ENCODE measurements at places on chromosomes 16 and 17.

DNA sequence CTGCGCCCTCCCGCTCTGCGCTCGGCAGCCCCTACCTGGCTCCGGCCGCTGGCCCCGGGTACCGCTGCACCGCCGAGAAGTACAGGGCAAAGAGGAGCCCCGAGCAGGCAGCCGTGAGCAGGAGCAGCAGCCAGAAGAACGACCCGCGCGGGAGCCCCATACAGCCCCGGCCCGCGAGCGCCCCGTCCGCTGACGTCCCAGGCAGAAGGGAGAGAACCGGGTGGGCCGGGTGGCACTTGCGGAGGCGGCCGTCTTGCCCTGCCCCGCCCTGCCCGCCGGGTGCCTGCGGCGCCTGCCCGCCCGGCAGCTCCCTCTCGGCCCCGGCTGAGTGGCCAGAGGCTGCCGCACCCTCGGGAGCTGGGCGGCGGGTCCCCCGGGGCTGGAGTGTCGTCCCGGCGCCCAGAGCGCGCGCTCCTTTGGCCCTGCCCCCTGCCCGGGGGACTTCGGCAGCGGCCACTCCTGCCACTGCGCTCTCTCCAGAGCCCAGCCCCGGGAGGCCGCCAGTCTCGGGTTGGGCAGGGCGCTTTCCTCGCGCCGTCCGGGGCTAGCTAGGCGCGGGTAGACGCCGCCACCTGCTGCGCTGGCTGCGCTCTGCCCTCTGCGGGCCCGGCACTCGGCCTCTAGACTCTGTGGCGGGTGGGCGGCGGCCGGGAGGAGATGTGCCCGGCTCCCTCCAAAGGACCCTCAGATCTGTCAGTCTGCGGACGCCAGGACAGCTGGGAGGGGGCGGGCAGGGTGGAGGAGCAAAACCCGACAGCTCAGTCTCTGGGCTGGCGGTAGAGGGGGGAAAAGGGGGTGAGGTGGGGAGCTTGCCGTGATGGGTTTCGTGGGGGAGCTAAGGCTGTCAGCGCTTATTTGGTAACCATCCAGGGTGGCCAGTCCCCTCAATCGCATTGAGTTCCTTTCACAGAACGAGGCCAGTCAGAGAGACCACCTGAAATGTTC, at the start of gene ST6GALNAC2:
Gene ST6GALNAC2 (minus strand): TSS at position 212 of the 945 bp plus-strand sequence. CDS start 52 bp downstream, at position 160.
- peak; percentile 56 for DNase-seq

- no peak for DNase-seq
Observed at GRCh38 chr17:82239401-82239925, 10.6 kb downstream of the SLC16A3 start.

GRCh38 chr17:14112407-14112806, 43.1 kb downstream of the COX10 start:
- DNase-seq, result no peak

DNA sequence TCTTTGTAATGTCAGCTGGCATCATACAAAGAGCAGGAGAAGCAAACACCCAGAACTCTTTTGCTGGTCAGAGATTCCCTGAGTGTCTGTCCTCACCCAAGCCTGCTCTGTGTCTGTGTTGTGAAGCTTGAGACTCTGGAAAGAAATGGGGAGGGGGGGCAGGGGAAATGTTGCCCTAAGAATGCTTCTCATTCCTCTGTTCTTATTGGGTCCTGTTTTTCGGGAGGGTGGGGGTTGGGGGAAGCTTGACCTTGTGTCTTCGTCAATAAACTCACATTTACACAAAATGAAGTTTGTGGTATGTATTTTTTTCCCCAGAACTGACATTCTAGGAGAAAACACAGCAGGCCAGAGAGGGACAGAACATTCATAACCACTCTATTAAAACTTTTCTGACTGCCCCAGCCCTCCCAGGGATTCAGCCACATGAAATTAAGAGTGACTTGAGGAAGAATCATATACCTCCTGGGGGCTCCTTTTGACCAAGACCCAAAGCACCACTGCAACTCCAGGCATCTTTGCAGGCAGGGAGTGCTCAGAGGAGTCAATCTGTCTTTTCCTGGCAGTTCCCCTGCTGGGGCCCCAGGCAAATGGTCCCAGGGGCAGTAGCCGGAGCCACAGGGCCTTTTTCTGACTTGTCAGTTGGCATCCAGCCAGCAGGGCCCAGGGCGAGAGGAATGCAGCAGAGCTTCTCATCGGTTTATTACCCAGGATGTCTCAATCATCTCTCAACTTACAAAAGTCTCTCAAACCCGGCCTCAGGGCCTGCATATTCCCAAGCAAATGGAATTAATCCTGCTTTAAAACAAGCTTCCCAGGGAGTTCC, 5.1 kb upstream of the RASL10B start:
- peak; percentile 91 for DNase-seq

DNA sequence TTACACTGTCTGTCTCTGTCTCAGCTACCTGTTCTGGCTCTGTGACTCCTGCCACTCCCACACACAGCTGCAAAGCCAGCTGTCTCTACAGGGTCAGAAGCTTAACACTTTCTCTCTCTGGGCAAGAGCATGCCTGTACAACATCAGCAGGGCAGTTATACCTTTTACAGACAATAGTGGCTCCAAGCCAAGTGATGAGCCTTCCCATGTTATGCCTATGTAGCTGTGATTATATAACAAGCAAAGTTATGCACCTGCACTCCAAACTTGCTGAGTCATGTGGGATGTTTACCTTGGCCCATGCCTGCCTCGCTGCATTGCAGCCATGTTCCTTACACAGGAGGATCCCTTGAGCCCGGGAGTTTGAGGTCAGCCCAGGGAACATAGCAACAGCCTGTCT, 31.8 kb upstream of the APPBP2 start:
- peak; percentile 15 for DNase-seq

DNA sequence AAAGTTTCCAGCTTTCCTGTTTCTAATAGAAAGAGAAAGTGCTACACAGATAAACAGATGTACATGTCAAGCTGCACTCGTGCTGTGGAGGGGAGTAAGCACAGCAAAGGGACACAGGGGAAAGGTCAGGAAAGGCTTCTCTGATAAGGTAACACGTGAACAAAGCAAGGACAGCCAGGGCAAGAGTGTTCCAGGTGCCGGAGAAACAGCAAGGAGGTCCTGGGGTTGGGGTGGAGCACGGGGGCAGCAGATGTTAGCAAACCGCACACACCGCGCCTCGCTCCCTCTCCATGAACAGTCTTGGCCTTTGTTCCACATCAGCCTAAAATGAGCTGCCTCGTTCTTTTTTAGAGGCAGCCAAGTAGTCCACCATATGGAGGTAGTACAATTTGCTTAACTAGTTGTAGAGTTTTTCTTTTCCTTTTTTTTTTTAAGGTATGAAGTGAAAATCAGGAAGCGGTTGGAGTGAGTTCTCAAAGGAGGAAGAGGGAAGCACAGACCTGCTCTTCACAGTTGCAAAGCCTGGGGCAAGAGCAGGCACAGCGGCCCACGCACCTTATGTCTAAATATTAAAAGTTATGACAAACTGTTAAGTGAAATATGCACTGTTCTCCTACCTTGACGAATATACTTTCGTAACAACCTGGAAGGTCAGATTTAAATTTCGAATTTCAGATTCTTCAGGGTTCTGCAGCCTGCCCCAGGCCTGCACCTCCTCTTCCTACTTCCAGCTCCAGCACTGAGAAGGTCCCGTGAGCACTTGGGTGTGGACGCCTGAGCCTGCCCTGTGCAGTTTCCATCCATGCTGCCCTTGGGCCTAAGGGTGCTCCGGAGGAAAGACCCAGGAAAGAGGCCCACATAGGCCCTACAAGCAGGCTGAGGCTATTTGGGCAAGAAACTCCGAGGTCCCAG, 41.5 kb upstream of the RPH3AL start:
- no peak for DNase-seq
